A172 (cell line): ENCODE measurements at places on chromosomes 4 and X.
A peak's percentile ranks its signal among the peaks of the same experiment; 100 is the strongest.

GRCh38 chr4:40462326-40462725 is 127.2 kb downstream of the CHRNA9 start:
- no peak for DNase-seq

GRCh38 chr4:53060278-53060677 is 198.2 kb downstream of the RASL11B start:
- no peak for DNase-seq

DNA sequence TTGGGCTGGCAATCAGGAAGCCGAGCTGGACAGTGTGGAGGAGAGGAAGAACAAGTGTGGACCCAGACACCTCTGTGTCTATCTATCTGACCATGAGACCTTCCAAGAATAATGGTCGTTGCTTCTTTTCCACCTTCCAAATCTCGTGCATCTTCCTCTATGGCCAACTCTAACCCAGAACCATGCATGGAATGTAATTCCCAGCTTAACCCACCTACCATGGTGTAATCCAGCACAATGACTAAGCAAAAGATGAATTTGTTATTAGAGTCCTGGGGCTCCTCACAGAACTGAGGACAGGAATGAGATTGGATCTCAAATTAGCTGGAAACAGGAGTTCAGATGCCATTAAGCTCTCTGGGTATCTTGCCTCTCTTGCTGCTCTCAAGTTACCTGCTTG is 17.4 kb upstream of the TMEM184C start:
- DNase-seq, result no peak

DNA sequence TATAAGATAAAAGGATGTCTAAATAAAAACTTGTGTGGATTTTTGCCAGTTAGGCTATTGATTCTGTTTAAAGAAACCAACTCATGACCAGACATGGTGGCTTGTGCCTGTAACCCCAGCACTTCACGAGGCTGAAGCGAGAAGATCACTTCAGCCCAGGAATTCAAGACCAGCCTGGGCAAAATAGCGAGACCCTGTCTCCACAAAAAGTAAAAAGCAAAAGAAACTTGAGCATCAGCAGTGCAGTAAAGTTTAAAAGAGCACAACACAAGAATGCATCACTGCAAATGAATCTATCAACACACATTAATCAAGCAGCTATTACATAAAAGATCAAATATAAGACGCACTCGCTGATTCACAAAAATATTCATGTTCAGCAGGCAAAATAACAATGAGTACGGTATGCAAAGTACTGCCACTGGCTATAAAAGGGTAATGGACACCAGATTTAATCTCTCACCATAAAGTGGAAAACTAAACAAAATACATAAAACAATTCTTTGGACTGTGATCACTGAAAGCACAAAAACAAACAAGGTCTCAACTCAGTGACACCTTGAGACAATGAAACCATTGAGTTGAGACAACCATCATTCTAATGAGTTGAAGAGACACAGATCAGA is 41.3 kb downstream of the LRBA start:
- DNase-seq, result no peak

GRCh38 chr4:180695851-180696250 is 1547.4 kb upstream of the TENM3 start:
- peak; percentile 81 for DNase-seq

GRCh38 chr4:8128100-8128856 is 30.3 kb downstream of the ABLIM2 start:
- no peak for DNase-seq

DNA sequence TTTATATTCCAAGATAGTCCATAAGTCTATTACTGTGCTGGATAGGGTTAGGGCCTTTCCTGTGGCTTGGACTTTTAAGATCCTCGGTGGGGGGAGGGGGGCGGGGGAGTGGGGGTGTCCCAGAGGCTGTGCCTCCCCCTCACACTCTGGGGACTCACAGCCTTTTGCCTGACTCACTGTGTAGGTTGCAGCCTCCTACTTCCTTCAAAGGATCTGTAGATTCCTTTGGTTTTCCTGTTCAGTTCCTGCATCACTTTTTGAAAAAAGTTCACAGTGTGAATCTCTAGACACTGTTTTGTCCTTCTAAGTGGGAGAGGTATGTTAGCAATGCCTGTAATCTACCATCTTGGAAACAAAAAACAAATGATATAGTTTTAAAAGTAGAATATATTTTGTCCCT is 999.9 kb downstream of the GLUD2 start:
- no peak for DNase-seq

- DNase-seq, result peak; percentile 30
Observed at GRCh38 chr4:138761638-138762220, 253.9 kb upstream of the NOCT start.

- DNase-seq, result no peak
Observed at GRCh38 chrX:141732031-141732430, 33.5 kb upstream of the SPANXD start.

GRCh38 chr4:126081336-126081735 is 766.6 kb downstream of the FAT4 start:
- DNase-seq, result no peak

DNA sequence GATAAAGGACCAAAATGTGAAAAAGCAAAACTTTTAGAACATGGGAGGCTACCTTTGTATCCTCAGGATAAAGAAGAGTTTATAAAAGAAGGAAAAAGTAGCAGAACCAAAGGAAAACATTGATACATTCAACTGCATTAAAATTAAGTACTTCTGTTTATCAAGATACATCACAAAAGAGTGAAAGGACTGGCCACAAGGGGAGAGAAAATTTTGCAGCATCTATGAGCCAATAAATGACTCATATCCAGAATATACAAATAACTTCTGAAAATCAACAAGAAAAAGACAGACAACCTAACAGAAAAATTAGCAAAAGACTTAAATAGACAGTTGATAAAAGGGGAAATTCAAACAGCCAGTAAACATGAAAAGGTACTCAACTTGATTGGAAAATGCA is 177.1 kb downstream of the RBMX2 start:
- DNase-seq, result no peak

- no peak for DNase-seq
Observed at GRCh38 chr4:52645300-52645699, 13.8 kb downstream of the USP46 start.

DNA sequence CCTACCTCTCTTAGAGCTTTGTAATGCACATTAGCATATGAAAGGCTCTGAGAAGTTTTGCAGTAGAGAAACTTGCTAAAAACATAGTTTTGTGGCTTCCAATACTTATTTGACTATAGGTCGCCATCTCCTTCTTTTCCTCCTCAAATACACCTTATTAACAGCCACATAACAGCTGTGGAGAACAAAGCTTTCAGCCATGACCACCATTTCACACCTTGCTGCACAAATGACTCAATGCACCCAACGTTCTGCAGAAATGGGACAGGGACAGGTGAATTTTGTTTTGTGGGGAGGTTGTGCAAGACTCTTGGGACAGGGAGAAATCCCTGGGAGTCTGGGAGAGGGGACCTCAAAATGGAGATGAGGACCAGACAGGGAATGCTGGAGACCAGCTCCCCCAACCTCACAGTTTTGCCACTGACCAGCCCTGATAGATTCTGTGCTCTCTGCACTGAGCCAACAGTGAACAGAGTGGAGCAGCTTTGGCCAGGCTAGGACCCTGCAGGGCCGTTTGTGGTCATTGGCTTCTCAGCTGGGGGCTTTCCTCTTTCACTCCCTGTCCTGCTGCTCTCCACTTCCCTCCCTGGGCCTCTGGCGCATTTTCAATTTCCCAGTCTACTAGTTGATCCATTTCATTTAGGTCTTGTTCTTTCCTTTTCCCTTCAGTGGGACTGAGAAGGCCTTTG is 16.6 kb downstream of the FRMPD3 start:
- no peak for DNase-seq

GRCh38 chr4:53075162-53075785 is 213.2 kb downstream of the RASL11B start:
- no peak for DNase-seq

- no peak for DNase-seq
Observed at GRCh38 chrX:5117816-5118215, 1110.9 kb downstream of the NLGN4X start.

GRCh38 chr4:87032884-87033533 is 98.2 kb downstream of the AFF1 start:
- peak; percentile 19 for DNase-seq

DNA sequence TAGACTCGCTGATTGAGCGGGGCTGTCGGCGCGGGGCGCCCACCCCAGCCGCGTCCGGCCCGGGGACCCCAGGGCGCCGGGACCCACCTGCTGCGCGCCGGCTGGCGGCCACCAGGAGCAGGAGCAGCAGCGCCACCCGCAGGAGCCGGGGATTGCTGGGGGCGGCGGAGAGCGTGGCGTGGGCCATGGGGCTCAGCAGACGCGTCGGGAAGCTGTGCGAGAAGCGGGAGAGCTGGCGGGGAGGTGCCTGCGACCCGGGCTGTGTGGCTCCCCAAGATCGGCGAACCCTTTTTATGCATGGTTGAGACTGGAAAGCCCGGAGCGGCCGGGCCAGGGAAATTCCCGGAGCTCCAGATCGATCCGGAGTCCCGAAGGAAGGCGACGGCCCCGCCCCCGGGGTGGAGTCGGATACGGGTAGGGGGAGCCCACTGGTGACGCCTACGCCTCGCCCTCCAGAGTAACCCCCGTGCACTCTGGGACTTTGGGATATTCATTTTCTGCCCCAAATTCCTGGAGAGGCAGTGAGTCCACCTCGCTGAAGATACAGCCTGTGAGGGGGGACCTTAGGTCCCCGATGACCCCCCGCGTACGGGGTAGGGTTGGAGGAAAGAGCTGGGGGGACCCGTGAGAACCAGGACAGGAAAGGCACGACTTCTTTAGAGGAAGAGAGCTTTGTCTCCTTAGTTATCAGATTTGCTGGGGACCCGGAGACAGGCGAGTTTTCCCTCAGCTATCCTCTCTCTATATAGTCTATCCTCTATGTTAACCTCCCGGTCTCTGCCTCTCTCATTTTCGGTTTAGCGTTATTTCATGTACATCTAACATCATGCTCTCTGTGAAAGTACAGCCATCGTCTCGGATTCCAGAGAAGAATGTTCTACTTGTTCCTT is at the start of gene CXCL3:
CXCL3 (minus strand) TSS at position 265 of the 890 bp plus-strand sequence; CDS start at position 187, 78 bp downstream.
- DNase-seq, result peak; percentile 16

GRCh38 chr4:170009291-170009690 is 16.9 kb downstream of the MFAP3L start:
- DNase-seq, result no peak

- DNase-seq, result no peak
Observed at GRCh38 chr4:61493041-61493440, 292.9 kb downstream of the ADGRL3 start.

GRCh38 chrX:22577181-22577580 is 304.5 kb downstream of the CBLL2 start:
- DNase-seq, result peak; percentile 62

DNA sequence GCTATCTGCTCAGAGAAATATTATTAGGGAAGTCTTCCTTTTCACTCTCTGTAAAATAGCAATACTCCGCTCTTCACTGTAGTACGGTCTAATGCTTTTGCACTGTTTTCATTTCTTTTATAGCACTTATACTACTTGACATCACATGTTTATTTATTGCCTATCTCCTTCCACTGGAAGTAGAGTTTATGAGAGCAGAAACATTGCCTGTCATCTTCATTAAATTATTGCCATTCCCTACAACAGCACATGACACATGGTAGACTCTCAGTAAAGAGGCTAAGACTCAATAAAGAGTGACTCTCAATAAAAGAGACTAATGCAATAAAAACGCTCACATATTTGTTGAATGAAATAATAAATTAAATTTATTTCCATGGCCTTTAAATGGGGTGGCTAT is 241.3 kb upstream of the MAGEC2 start:
- DNase-seq, result no peak

GRCh38 chrX:119638725-119639471 is 32.7 kb upstream of the NKRF start:
- no peak for DNase-seq

DNA sequence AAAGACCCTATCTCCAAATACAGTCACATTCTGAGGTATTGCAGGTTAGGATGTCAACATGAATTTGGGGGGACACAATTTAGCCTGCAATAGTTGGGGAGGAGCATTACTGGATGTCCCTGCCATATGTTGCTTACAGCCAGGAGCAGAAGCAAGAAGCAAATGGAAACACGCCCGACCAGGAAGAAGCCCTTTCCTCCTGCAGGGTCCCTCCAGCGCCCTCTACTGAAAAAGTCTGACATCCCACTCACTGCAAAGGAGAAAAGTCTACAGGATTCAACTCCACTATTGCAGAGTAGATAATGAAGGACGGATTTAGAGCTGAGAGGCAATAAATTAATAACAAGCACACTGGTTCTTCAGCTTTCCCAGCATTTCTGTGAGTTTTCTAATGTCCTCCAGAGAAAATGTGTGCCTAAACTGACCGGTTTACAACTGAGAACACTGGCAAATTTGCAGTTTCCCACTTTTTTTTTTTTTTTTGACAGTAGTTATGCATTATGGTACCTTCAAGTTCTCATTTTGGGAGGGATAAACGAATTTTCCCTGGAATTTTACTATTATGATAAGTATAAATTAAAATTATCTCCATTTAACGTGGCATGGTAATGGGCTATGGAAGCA is 31.7 kb downstream of the COQ2 start:
- peak; percentile 67 for DNase-seq

DNA sequence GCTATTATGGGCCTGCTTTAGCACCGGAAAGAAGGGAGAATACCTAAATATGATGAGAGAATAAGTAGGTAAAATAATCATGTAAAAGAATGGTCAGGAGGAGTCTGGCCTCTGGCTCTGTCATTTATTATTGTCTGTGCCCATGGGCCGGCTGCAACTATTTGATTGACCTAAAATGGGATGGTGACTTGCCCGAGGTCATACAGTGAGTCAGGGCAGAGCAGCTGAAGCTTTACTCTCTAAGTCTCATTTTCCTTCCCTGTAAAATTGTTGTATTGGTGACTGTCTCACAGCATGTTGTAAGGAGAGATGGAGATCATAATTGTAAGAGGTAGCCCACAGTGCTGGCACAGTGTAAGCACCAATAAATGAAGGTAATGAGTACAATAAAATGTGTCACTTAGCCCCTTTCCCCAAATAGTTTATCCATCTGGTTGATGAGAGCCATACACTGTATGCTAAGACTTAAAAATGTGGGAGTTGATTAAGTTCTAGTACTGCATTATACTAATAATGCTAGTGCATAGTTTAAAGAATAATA is 39.6 kb downstream of the RUFY3 start:
- DNase-seq, result no peak

DNA sequence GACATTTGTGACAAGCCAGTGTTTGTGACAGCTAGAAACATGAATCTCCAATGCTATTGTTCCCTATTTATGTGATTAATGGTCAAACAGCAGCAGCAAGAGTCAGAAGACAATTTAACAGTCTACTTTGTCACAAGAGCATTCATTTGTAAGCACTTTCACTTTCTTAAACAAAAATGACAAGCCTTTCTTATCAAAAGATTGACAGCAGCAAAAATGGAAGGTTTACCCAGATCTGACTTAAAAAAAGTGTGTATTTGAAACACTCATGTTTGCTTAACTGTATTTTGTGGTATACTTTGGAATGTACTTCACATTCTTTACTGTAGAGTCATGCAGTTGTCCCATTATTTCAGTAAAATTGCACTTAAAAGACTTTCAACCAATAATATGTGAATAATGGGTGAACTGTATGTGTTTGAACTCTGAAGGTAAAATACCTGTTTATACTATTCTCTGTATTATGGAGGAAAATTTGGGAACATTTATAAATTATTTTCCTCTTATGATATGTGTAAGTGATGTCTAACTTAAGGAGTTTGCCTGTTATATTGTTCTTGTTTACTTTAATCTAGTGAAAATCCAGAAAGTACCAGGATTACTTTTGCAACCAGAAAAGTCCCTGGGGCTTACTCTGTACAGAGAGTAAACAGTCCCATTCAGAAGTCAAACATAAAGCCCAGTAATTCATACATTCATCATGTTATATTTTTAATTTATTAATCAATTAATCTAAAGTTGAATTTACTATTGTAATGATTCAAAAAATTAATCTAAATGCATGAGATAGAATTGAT is 314.9 kb upstream of the TRAM1L1 start:
- peak; percentile 84 for DNase-seq
